Cardiac atrium fibroblast (primary cell): ENCODE measurements at places on chromosomes 12 and 14. TPM values are rescaled to one million over a fixed set of nuclear protein-coding genes. Genes with fewer than 3 reads are reported as not detected.

The KITLG gene
- total RNA-seq: 15.2 and 19.8 TPM in 2 replicates

The INHBC gene
- total RNA-seq: not detected in 2 replicates

The KRT83 gene
- total RNA-seq: not detected in 2 replicates

The TAS2R9 gene
- total RNA-seq: not detected in 2 replicates

The HOXC12 gene
- not detected in 2 replicates for total RNA-seq

The PXN gene
- 78.2 and 84.7 TPM in 2 replicates for total RNA-seq

The CLEC4D gene
- not detected in 2 replicates for total RNA-seq

The ENDOU gene
- 0.18 TPM in 1 of 2 replicates, not detected in the other for total RNA-seq

The CRIP1 gene
- 2.9 and 18.4 TPM in 2 replicates for total RNA-seq

The P2RX2 gene
- not detected in 2 replicates for total RNA-seq

The SPTLC2 gene
- total RNA-seq: 13.7 and 14.6 TPM in 2 replicates

The CLEC14A gene
- total RNA-seq: 32.9 and 85.9 TPM in 2 replicates

The DNAAF2 gene
- total RNA-seq: 6.3 and 6.7 TPM in 2 replicates

The HCAR2 gene
- total RNA-seq: not detected in 2 replicates

The HSP90AA1 gene
- total RNA-seq: 227 and 360 TPM in 2 replicates

The RPS6KL1 gene
- total RNA-seq: 0.18 and 2.4 TPM in 2 replicates

The CCDC175 gene
- not detected in 2 replicates for total RNA-seq

The RD3L gene
- total RNA-seq: not detected in 2 replicates

The CTSG gene
- total RNA-seq: not detected in 2 replicates

The OTX2 gene
- total RNA-seq: not detected in 2 replicates

The ZC3H14 gene
- total RNA-seq: 30.1 and 46.3 TPM in 2 replicates

The GPR162 gene
- 2.6 and 7.0 TPM in 2 replicates for total RNA-seq

The ASB2 gene
- total RNA-seq: not detected in 2 replicates

The GLIPR1L1 gene
- not detected in 2 replicates for total RNA-seq

The SIX1 gene
- under 0.01 and 0.18 TPM in 2 replicates for total RNA-seq

The MAX gene
- 38.6 and 41.2 TPM in 2 replicates for total RNA-seq

The CYP27B1 gene
- total RNA-seq: 11.4 TPM in 1 of 2 replicates, not detected in the other

The RILPL1 gene
- total RNA-seq: 13.0 and 17.2 TPM in 2 replicates

The SLC10A1 gene
- not detected in 2 replicates for total RNA-seq

The REP15 gene
- 0.54 and 0.65 TPM in 2 replicates for total RNA-seq

The TAS2R46 gene
- 0.72 TPM in 1 of 2 replicates, not detected in the other for total RNA-seq

The DEPDC4 gene
- total RNA-seq: not detected in 2 replicates

The OTOGL gene
- 0.81 and 1.1 TPM in 2 replicates for total RNA-seq

The ABCD2 gene
- not detected in 2 replicates for total RNA-seq

The PLBD1 gene
- total RNA-seq: 1.3 and 2.1 TPM in 2 replicates

The PTCSC3 gene
- not detected in 2 replicates for total RNA-seq

The OR6C2 gene
- not detected in 2 replicates for total RNA-seq

The EGLN3 gene
- total RNA-seq: 12.3 and 17.7 TPM in 2 replicates

The GPR135 gene
- total RNA-seq: 1.1 and 1.4 TPM in 2 replicates

The SERPINA9 gene
- total RNA-seq: not detected in 2 replicates

The VTI1B gene
- total RNA-seq: 47.5 and 53.1 TPM in 2 replicates

The ACOT6 gene
- total RNA-seq: not detected in 2 replicates

The C3AR1 gene
- not detected in 2 replicates for total RNA-seq

The PTPRQ gene
- total RNA-seq: 0.16 and 2.0 TPM in 2 replicates

The NINJ2 gene
- total RNA-seq: 0.49 TPM in 1 of 2 replicates, not detected in the other

The DHRS1 gene
- total RNA-seq: 11.3 and 19.0 TPM in 2 replicates

The LRTM2 gene
- total RNA-seq: not detected in 2 replicates

The TUBA1C gene
- total RNA-seq: 449 and 490 TPM in 2 replicates

The HOXC4 gene
- total RNA-seq: not detected in 2 replicates

The HIF1A gene
- total RNA-seq: 415 and 632 TPM in 2 replicates

The PPP1R1A gene
- not detected in 2 replicates for total RNA-seq

The RNASE7 gene
- total RNA-seq: not detected in 2 replicates

The SIX4 gene
- 2.2 and 3.9 TPM in 2 replicates for total RNA-seq

The PPP4R3A gene
- 26.9 and 48.3 TPM in 2 replicates for total RNA-seq

The SIX6 gene
- not detected in 2 replicates for total RNA-seq
